ENCODE measurements at places on chromosomes 12 and 14.

GRCh38 chr12:16789204-16789790 lies 183.3 kb upstream of the LMO3 start:
- no peak for DNase-seq
- H3K36me3 ChIP-seq = no peaks in the 10 kb centered on the region
- no peaks in the 10 kb centered on the region for H3K4me1 ChIP-seq
- H3K27me3 ChIP-seq = no peaks in the 10 kb centered on the region

GRCh38 chr14:54654605-54655004 lies 87.7 kb downstream of the SAMD4A start:
- DNase-seq = no peak
- H3K4me1 ChIP-seq = no peaks in the 10 kb centered on the region
- no peaks in the 10 kb centered on the region for H3K36me3 ChIP-seq

- H3K27ac ChIP-seq = peak overlapping the region; percentile 5
- no peaks in the 10 kb centered on the region for H3K27me3 ChIP-seq
- no peak overlapping the region for H3K4me3 ChIP-seq
- peaks cover 5% of the 10 kb centered on the region for H3K36me3 ChIP-seq
These were observed 69.2 kb upstream of the PSMA6 start for GRCh38 chr14:35222872-35223466.

- peak overlapping the region; percentile 45 for H3K4me3 ChIP-seq
- peak; percentile 30 for DNase-seq
- no peaks in the 10 kb centered on the region for H3K27me3 ChIP-seq
- H3K36me3 ChIP-seq = peaks cover 10% of the 10 kb centered on the region
- peaks cover 3% of the 10 kb centered on the region for H3K4me1 ChIP-seq
These were observed 97.1 kb downstream of the DAD1 start for GRCh38 chr14:22491683-22492621.

DNA sequence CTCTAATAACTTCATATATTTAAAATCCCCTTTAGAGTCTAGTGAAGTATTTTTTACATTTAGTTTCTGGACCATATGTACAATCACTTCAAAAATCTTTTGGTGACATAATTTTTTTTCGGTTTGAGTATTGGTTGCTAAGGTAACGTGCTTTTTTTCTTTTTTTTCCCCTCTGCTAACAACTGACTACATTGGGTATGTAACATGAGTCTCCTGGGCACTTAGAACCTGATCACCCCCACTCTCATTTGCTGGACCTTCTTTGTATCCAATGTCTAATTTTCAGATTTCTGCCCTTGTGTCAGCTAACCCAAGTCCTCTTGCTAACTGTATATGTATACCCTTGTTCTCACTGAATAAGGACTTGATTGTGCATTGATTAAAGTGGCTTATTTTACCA lies 592.9 kb upstream of the FLRT2 start:
- H3K27me3 ChIP-seq = no peaks in the 10 kb centered on the region
- H3K27ac ChIP-seq = no peak overlapping the region
- H3K4me1 ChIP-seq = no peaks in the 10 kb centered on the region
- no peak overlapping the region for H3K4me3 ChIP-seq
- no peak for DNase-seq
- no peaks in the 10 kb centered on the region for H3K36me3 ChIP-seq

DNA sequence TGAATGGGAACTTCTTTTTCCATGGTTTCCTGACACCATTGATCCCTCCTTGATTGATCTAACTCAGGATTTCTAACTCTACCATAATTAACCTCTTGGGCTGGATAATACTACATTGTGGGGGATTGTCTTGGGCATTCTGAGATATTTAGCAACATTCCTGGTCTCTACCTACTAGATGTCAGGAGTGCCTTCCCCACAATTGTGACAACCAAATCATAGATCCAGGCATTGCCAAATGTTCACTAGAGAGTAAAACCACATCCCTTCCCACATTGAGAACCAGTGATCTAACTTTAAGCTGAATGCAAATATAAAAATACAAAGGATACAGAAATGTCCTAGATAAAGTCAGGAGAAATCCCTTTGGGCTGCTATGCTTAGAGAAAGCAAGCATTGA lies 36.9 kb upstream of the CCDC198 start:
- H3K4me1 ChIP-seq = no peaks in the 10 kb centered on the region
- no peak overlapping the region for H3K4me3 ChIP-seq
- no peak overlapping the region for H3K27ac ChIP-seq
- DNase-seq = no peak
- H3K27me3 ChIP-seq = no peaks in the 10 kb centered on the region

Measured in T-cell (primary cell).